ENCODE measurements at places on chromosomes 3 and 15.

- DNase-seq: no peak
These were observed 338.5 kb upstream of the THBS1 start for GRCh38 chr15:39242345-39242744.

GRCh38 chr3:31448035-31448881 is 84.5 kb upstream of the STT3B start:
- peak; percentile 27 for DNase-seq

GRCh38 chr3:137792626-137793271 is 28.6 kb downstream of the SOX14 start:
- DNase-seq: no peak

DNA sequence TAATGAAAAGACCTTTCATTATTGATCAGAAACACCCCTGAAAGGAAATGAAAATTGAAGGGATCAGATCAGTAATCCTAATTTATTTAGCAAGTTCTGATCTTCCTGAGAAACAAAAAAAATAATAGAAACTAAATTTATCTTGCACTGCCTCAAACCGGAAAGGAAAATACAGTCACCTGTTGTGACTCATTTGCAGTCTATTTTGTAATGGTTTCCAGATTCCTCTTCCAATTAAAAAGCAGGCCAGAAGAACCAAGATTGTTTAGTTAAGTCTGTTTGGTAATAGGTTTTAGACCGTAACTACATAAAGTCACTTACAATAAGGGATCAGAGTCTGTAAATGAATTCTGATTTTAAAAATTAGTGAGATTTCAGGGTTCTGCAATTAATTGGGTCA is 49.7 kb upstream of the ATOSA start:
- no peak for DNase-seq

DNA sequence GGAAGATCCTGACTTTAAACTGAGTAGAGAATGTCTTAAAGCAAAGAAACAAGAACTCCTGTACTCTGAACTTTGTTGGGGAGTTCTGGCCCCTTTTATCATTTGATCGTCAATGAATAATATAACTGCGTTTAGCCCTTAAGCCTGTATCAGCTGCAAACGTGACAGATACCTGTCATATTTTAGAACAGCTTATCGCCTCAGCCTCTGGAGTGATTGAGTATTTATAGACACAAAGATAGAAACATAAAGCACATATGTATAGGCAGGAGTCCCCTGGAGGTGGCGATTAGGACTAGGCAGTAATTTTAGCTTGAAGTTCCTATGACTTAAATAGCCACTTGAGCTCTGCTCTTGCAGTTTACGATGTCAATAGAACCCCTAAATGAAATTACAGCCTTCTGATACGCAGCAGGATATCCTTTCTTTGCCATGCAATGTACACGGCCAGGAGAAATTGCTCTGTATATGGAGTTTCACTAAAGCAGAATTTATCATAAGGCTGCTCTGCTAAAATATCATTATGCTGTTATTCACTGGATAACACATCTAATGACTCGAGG is 321.8 kb downstream of the TIGIT start:
- DNase-seq: no peak

- no peak for DNase-seq
These were observed 83.4 kb downstream of the RBPMS2 start for GRCh38 chr15:64691896-64692565.

- no peak for DNase-seq
These were observed 214.4 kb upstream of the CBLB start for GRCh38 chr3:106083207-106083606.

DNA sequence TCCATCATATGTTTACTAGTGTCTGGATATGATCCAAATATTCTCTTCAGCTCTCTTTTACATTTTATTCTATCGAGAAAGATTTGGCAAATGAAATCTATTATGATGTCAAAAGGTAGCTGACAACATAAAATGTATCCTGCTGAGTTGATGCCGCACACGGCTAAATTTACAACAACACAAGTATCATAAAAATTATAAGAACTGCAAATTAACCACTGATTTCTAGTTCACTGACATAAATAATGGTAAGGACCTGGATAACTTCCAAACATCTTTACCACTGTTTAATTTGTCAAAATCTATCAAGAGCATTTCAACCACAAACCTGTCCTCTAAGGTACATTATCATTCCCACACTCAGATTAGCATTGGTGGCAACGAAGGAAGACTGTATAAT is 244.5 kb downstream of the FOXP1 start:
- DNase-seq: no peak

- no peak for DNase-seq
These were observed 71.4 kb downstream of the ANXA2 start for GRCh38 chr15:60326343-60326742.

DNA sequence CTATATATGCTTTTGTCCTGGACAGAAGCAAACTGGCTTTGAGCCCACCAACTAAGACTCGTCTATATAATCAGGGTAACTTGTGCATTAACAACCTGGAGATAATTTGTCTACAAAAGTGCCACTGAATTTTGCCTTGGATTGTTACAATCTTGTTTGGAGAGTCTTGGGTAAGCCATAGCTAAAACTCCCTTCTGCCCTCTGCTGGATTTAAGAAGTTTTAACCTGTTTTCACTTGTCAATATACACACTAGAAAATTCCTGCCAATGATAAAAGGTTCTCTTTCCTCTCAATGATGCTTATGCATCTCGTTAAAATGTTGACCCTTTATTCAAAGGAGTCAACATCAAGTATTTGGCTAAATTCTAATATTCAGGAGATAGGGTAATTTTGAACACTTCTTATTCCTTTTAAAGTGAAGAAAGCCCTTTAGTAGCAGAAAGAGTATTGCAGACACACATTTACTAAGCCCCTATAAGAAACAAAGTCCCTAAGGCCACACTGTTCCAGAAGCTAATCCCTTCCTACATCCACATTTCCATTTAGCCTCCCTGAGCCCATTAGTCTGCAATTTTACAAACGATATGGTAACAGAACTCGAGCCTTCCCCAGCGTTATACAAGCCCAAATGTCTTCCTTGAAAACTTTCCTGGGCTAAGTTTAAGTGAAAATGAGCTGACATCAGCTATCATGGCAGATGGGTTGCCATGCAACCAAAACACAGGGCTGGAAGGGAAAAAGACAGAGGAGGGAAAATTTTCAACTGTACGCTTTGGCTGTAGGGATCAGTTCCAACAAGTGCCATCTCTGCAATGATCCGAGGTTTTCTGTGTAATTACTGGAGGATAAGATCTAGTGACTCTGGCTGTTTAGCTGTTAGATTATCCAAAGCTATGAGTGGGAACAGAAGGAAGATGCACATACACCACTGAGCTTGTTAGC is 75.9 kb upstream of the FGF12 start:
- peak; percentile 14 for DNase-seq

DNA sequence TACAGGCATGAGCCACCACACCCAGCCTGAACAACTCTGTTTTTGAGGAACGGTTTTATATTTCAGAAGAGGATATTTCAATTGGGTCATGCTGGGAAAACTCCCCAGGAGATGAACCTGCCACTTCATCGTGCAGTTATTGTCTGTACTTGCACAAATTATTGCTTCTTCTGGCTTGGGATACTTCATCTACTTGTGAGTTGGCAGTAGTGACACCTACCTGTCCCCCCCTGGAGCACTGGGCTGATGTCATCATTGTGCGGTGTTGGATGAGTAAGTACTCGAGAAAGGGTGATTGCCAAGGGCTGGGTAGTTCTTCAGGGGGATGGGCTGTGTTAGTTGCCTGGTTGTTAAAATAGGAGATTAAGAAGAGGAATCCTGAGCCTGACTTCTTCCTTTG is 85.1 kb upstream of the SAMMSON start:
- no peak for DNase-seq

DNA sequence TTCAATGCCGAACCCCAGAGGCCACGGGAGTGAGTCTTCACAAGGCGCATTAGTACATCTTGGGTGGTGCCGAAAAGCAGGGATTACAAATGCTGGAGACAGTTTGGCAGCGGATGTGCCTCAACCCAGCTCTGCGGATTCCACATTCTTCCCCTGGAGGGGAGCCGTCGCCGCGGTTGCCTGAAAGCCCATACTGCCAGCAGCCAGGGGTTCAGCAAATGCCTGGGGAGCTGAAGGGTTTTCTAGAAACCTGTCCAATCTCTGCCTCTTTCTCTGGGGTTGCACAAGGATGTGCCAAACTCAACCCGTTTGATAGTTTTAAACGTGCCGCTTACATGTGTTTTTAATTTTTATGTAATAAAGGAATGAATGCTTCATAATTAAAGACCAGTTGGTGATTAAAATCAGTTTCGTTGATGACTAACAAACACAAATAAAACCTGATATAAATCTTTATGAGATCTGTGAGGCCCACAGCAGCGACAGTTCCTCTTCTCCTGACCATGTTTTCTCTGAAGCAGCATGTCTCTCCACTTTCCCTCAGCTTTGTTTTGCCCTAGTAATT is 74.6 kb upstream of the LEKR1 start:
- no peak for DNase-seq

GRCh38 chr3:171788546-171789351 is 21.5 kb downstream of the PLD1 start:
- no peak for DNase-seq

- no peak for DNase-seq
These were observed 17.0 kb upstream of the ITGB5 start for GRCh38 chr3:124903896-124904834.

DNA sequence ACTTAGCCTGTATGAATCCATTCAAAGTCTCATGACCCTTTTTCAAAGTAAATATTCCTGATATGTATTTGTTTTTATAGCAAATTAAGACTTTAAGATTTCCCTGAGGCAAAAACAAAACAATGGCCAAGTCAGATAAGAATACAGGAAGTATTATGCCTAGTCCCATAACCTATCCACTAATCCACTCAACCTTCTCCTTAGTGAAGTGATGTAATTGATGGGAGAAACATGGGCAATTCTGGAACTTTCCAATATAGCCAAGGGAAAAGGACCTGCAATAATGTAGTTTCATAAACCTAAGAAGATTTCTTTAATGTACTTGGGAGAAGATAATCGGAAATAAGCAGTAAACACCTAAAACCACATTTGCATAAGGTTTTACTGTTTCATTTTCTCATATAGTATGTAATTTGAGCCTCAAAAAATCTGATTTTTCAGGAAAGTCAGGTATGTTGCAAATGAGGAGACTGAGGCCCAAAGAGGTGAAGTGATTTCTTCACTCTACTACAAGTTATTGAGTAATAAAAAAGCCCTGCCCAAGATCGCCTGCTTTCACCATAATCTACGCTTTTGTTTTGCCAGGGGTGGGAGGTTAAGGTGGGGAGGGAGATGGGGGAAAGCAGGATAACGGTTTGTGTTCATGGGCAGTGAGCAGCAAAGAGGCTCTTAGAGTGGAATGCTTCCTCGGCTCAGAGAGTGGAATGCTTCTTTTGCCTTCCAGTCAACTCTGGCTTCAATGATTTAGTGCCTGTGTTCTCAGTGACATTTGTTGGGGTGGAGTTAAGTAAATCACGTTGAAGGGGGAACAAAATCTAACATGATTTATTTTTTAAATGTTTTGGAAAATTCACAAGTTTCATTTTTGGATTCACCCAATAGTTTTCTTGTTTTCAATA is 95.0 kb upstream of the FNDC3B start:
- no peak for DNase-seq

- DNase-seq: no peak
These were observed 119.7 kb upstream of the IGSF10 start for GRCh38 chr3:151580591-151580990.

DNA sequence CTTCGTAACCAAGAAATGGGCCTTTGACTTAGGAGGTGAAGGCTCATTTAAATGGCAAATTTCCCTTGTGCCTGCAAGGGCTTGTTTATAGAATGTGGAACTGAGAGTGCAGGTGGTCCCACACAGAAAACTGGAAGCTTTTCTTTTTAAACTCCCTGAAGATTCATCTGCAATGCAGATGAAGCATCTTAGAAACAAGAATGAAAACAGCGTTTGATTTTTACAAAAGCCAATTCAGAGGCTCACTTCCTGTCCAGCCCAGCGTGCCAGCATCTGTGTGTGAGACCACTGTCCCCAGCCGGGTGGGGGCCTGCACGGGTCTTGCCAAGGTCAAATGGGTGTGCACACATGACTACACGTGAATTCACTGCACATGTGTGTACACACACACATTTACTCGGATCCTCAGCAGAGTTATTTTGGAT is 94.7 kb downstream of the LINGO1 start:
- peak; percentile 75 for DNase-seq

DNA sequence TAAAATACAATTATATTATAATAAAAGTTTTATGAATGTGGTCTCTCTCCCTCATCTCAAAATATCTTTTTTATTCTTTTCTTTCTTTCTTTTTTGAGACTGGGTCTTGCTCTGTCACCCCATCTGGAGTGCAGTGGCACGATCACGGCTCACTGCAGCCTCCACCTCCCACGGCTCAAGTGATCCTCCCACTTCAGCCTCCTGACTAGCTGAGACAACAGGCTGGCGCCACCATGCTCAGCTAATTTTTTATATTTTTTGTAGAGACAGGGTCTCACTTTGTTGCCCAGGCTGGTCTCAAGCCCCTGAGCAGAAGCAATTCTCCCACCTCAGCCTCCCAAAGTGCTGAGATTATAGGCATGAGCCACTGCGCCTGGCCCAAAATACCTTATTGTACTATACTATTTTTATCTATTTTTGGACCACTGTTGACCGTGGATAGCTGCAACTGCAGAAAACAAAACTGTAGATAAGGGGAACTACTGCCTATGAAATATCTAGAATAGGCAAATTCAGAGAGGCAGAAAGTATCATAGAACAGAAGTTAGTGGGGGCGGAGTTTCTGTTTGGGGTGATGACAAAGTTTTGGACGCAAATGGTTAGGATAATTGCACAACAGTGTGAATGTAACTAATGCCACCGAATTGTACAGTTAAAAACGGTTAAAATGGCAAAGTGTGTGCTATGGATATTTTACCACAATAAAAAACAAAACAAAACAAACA is 66.6 kb downstream of the SLC12A8 start:
- DNase-seq: no peak

GRCh38 chr3:163362151-163362550 is 1716.1 kb downstream of the SI start:
- no peak for DNase-seq

GRCh38 chr15:45107941-45108630 is 5.9 kb downstream of the DUOX2 start:
- no peak for DNase-seq

DNA sequence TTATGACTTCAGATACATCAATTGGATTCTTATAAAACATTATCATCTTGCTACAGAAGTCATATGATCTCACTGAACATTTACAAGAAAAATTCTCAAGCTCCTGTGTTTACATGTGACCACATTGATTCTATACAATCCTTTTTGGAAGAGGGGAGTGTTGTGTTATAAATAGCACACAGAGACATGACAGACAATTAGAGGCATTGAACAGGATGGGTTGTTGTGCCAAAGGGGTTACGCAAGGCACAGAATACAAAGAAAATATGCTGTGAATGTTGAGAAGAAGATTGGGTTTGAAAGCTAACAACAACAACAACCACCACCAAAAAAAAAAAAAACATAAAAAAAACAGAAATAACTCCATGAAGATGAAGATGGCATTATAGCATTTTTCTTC is 32.5 kb upstream of the TBL1XR1 start:
- no peak for DNase-seq
